ENCODE measurements at places on chromosomes 7 and 10. TPM values are rescaled to one million over a fixed set of nuclear protein-coding genes. Genes with fewer than 3 reads are reported as not detected.

DNA sequence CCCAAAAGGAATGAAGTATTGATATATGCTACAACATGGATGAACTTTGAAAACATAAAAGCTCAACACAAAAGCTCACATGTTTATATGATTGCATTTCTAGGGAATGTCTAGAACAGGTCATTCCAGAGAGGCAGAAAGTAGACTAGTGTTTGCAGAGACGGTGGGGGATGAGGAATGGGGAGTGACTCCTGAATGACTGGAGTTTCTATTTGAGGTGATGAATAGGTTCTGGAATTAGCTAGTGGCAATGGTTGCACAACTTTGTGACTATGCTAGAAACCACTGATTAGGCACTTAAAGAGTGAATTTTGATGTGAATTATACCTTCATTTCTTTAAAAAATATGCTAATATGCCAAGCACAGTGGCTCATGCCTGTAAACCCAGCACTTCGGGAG, 6.9 kb downstream of the KPNA7 start:
- ATAC-seq: peak; percentile 99

DNA sequence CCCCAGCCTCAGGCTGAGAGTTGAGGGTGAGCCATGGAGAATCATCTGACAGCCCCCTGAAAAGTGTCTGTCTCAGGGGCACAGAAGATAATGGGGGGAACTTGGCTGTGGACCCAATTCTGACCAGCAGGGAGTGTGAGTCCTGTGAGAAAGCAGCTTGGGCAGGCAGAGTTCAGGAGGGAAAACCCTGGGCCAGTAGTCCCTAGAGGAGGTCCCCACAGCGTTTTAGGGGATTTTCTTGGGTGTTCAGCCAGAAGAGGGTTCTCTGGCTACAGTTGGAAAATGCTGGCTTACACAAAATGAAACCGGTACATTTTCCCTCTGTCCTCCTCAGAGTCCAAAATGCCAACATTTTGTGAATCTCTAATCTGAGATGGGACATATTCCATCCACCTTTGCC, 35.8 kb upstream of the TRIM8 start:
- no peak for ATAC-seq

DNA sequence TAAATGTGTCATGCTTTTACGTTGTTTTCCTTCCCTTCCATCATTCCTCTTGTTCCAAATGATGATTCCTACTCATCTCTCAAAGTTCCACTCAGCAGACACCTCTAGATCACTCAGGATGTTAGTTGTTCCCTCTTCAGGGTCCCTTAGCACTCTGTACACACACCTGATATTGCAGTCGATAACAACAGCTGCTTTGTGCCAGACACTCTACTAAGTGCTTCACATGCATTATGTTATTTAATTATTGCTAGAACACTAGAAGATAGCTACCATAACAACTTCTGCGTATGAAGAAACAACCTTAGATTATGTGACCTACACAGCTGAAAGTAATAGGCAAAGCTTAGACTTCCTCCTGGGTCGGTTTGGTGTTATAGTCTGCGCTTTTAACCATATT, 29.6 kb downstream of the PCBD1 start:
- ATAC-seq: no peak

DNA sequence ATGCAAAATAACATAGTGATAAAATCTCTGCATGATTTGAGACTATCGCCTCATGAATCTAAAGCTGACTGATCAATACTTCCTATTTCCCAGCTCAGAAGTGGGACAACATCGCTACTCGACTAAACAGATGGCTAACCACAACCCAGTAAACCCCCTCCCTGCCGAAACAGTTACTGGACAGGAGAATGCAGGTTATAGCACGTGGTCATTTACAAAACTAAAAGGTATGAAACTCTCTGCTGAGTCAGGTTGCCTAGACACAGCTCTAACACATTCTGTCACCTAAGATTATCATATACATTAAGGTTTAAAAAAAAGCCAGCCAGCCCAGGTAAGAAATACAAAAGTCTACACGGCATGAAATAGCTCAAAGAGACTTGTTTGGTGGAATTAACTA, 64.0 kb downstream of the CTBP2 start:
- peak; percentile 33 for ATAC-seq

DNA sequence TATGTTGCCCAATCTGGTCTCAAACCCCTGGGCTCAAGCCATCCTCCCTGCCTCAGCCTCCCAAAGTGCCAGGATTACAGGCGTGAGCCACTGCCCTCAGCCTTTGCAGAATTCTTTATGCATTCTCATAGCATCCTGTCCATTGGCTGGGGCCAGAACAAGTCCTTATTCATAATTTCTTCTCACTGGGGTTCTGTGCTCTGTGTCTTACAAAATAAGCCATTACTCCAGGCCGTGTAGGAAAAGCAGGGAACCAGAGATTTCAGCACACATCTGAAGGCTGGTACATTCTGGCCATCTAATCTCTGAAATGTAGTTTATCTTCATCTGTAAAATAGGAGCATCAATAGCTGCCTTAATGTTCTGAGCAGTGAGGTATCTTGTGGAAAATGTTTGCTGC, 10.3 kb upstream of the OCM start:
- no peak for ATAC-seq

DNA sequence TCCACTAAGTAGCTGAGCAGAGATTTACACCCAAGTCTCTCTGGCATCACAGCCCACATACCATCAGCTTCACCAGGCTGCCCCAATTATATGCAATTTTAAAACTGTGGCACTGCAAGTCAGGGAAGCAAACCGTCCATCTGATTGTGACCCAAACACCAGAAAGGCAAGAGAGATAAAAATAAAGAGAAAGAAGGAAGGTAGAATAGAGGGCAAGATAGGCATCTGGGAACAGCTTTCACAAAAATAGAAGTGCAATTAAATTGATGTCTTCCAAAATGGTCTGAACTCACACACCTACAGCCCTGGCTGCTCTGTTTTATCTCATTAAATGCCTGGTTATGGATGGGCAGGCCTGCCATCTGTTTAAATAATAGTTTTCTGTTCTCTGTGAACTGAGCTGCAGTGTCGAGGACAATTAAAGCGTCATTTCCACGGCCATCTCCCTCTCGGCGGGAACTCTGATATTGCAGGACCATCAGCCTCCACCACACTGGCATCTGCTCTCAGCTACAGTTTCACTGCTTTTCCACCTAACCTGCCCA, 509.1 kb downstream of the INHBA start:
- ATAC-seq: no peak

- ATAC-seq: peak; percentile 13
These were observed 62.1 kb upstream of the PRSS58 start for GRCh38 chr7:142319970-142320369.

- ATAC-seq: no peak
These were observed 227.6 kb downstream of the HPSE2 start for GRCh38 chr10:99008054-99008453.

- ATAC-seq: no peak
These were observed 268.3 kb upstream of the SHH start for GRCh38 chr7:156080596-156080995.

CPVL gene
- 5.0 TPM for total RNA-seq

DNA sequence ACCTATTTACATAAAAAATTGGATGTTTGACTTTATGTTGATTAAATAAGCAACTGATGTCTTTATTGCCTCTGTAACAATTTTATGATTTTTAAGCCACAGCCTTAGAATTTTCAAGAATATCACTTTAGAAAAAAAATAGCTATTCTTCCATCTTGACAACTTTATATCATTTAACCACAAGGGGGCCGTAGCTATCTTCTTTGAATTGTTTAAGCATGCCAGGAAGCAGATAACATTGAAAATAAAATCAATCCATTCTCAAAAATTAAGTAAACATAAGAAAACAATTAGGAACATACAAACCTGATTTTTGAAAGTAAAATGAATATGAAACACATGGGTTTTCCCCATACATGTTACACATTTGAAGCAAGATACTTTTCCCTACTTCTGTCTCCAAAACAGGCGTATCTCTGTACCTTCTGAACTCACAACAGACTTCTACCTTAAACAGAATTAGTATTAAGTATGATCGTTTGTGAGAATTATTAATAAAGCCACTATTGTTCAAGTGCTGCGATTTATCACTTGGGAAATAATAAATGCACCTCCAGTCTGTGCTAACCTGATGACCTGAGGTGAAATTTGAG, 209.0 kb downstream of the CACNA2D1 start:
- no peak for ATAC-seq

GRCh38 chr10:78658645-78659597, 409.8 kb upstream of the ZMIZ1 start:
- no peak for ATAC-seq

DNA sequence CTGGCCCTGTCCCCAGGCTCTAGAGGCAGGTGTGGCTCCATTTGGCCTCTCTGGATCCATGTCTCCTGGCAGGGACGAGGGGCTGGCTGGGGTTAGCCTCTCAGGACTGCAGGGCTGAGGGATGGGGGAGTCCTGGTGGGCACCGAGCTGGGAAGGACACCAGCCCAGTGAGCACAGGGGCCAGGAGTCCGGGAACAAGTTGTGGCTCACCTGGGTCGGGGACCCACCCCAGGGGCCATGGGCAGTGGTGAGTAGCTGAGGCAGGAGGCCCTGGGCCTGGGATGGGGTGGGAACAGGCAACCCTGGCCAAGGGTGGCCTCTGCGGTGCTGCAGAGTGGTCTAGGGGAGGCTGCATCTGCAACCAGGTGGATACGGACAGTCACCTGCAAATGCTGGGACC, 24.1 kb downstream of the ANTXRL start:
- no peak for ATAC-seq

OPN4 gene
- not detected for total RNA-seq

GRCh38 chr7:95476072-95476847, 9.5 kb upstream of the ASB4 start:
- ATAC-seq: no peak

GRCh38 chr10:109851616-109852474, 71.5 kb downstream of the XPNPEP1 start:
- peak; percentile 9 for ATAC-seq

- ATAC-seq: peak; percentile 85
These were observed 385 bp downstream of the SHLD2 start for GRCh38 chr10:87095236-87095945.

- ATAC-seq: no peak
These were observed 199.4 kb downstream of the ELMO1 start for GRCh38 chr7:37249240-37249639.

EN2 gene
- not detected for total RNA-seq

GATA3 gene
- 0.76 TPM for total RNA-seq

DNA sequence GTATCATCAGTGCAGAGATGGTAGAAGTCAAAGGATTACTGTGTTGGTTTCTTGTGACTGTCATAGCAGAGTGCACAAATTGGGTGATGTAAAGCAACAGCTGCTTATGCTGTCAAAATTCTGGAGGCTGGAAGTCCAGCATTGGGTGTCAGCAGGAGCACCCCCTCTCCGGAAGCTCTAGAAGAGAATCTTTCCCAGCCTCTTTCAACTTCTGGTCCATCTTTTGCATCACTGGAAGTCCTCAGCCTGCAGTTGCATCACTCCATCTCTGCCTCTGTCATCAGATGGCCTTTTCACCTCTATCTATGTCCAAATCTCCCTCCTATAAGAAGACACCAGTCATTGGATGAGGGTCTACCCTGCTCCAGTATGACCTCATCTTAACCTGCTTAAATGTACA, 35.8 kb upstream of the GALNTL5 start:
- ATAC-seq: no peak

GRCh38 chr7:27104341-27105058, 2.0 kb upstream of the HOXA2 start:
- ATAC-seq: no peak

DNA sequence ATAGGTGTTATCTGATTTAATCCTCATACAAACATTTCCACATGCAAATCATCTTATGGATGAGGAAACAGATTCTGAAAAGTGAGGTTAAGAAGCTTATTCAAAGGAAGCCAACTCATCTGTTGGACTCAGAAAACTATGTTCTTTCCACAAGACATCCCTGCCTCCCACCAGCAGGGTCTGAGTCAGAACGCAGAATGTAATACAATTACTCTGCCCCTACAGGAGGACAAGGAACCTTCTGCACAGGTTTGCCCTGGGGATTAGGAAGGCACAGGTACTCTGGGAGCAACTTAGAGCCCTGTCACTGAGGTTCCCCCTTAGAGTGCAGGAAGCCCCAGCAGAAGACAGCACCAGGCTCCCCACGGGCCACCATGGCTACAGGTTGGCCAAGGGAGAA, 255.7 kb downstream of the TNS3 start:
- ATAC-seq: peak; percentile 72

DNA sequence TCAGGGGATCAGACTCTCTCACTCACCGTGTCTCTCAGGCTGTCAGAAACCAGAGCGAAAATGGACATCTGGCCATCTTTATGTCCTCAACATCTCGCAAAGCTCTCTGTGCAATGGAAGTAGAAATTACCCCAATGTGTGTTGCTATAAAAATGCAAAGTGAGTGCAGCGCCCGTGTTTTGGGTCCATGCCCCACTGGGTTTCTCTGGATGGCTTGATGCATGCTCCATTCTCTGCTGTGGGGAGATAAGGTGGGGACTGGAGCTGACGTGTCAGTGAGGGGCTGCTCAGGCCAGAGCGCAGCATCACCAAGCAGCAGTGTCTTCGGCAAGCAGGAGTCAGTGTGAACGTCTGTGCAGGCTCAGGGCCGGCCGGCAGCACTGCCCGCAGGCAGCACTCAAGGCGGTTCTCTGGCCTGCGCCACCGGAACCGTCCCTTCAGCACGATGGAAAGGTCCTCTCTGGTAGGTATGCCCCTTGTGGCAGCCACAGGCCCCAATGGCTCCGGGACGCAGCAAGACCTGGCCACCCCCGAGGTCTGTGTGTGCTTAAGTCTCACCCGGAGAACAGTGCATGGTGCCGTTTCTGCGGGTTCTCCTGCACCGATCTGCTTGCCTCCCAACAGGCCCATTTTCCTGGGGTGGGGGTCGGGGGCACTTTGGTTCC, 30.2 kb downstream of the WDR86 start:
- ATAC-seq: no peak

GRCh38 chr10:10830293-10830986, 187.2 kb upstream of the CELF2 start:
- no peak for ATAC-seq

NUTM2E gene
- not detected for total RNA-seq

- no peak for ATAC-seq
These were observed 1209.8 kb downstream of the REEP3 start for GRCh38 chr10:64731016-64731415.

DNA sequence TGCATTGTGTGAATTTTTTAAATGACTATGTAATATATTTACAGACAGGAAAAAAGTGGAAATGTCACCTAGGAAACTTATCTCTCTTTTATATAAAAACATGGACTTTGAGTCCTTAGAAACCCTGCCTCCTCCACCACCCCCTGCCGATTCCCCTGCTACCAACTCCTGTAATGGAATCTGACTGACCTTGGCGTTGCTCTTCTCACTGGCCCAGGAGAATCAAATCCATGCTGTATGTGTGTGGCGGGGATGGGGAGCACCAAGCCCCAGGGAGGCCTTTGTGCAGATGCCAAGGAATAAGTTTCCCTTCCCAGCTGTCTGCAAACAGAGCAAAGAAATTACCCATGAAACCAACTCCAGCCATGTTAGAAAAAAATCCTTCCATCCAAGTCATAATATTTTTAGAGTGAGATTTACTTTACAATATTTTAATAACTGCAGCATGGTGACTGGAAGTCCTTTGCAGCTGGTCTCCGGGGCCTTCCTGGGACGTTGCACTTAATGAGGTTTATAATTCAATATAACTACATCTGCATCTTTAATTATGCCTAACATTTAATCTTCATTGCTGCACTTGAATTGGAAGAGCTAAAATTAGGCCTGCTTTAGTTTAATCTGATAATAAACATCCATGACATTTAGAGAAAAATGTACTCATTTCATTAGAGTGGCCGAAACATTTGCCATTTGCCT, 111.4 kb upstream of the CACUL1 start:
- ATAC-seq: no peak

TMEM140 gene
- total RNA-seq: 1.4 TPM
